Activated CD4-positive, alpha-beta T cell treated with anti-CD3 and anti-CD28 coated beads, Interleukin-2, amount 50 U/mL, for 1 hour (primary cell): ENCODE measurements at places on chromosomes 6 and 20.

GRCh38 chr6:30614843-30615218, 2.2 kb downstream of the PPP1R10 start:
- peak; percentile 79 for DNase-seq

DNA sequence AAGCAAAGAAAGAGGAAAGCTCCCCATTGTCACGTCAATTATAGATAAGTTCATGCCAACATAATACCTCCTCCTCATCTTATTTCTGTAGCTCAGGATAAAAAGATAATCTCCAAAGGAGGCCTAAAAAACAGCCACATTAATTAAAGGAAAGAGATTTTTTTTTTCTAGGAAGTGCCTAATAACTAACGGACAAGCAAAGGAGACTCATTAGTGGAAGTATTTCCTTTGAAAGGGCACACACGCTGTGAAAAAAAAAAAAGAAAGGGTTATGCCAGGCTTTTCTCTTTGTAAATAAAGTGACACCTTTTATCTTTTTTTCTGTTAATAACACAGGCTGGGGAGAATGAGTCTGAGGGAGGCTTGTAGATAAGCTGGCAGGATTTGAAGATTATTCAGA, 55.7 kb downstream of the PCSK2 start:
- DNase-seq = no peak

- DNase-seq = no peak
These were observed at the start of gene NOTCH4 for GRCh38 chr6:32223258-32224235. Gene NOTCH4, minus strand, starts transcription at chr6:32224067. Its CDS starts 139 bp downstream, at chr6:32223928.

GRCh38 chr6:40573221-40573620, 13.9 kb downstream of the LRFN2 start:
- DNase-seq = no peak

- DNase-seq = no peak
These were observed 314.8 kb downstream of the QKI start for GRCh38 chr6:163729127-163729872.

DNA sequence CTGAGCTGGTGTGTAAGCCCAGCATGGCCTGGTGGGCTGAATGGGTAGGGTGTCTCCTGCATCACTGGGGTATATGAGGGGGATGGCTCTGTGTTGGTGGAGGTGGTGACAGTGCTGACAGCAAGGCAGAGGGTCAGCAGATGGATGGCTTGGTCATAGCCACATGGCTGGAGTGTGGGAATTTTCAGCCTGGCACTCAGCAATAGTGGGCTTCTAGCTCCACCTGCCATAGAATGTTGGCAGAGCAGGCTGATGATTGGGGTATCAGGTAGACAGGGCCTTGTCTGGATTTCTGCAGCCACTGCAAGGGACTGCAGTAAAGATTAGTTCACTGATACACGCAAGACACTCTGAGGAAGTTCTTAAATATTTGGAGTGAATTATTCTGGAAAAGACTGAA, 137.5 kb upstream of the BACH2 start:
- DNase-seq = no peak

DNA sequence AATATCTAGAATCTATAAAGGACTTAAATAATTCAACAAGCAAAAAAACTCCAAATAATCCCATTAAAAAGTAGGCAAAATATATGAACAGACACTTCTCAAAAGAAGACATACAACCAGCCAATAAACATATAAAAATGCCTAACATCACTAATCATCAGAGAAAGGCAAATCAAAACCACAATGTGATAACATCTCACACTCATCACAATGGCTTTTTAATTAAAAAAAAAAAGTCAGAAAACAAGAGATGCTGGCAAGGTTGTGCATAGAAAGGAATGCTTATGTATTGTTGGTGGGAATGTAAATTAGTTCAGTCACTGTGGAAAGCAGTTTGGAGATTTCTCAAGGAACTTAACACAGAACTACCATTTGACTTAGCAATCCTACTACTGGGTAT, 979.6 kb upstream of the MAP3K7 start:
- DNase-seq = no peak
